ENCODE measurements at places on chromosomes 2 and 18.

DNA sequence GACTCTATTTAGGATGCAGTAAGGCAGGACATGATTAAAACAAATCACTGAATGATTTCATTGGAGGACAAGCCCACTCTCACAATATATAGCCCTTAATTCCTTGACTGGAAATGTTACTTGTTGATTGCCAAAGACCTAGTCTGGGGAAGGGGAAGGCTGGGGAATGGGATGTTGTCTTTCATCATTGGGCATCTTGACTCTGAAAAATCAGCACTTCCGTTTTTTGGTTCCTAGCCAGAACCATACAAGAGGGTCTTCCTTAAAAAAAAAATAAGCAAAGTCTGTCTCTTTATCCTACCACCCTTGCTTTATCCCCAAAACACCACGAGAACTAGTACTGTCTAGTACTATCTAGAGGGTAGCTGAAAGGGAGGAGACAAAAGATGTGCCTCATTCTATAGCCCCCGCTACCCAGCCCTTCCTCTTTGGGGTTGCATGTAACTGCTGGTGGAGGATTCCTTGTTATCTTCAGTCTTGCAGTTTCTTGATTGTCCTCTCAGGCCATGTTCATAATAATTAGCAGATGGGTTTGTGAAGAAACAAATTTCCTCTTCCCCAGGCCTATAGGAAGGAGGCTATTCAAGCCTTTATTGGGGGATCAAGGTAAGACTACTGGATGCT is 55.8 kb downstream of the NEMP2 start:
- DNase-seq, result no peak

GRCh38 chr2:11899264-11899818 is 152.9 kb downstream of the LPIN1 start:
- no peak for DNase-seq

- no peak for DNase-seq
Measured at GRCh38 chr2:147679191-147679954, 165.5 kb upstream of the ACVR2A start.

DNA sequence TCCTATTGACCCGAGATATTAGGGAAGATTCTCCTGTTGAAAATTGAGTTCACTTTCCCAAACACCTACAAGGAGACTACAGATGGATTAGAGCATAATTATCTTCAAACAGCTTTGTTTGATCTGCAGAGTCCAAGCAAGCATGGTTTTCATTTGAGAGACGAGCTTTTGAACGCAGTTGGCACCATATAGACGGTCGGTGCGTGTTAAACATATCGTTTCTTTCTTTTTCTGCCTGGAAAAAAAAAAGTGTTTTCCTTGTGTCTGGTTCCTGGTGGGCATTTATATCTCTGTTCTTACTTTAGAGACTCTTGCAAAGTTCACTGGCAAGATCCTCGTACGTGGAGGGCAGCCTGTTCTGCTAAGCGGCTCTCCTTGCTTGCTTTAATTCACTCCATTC is 248.9 kb downstream of the TMEM182 start:
- DNase-seq, result no peak

DNA sequence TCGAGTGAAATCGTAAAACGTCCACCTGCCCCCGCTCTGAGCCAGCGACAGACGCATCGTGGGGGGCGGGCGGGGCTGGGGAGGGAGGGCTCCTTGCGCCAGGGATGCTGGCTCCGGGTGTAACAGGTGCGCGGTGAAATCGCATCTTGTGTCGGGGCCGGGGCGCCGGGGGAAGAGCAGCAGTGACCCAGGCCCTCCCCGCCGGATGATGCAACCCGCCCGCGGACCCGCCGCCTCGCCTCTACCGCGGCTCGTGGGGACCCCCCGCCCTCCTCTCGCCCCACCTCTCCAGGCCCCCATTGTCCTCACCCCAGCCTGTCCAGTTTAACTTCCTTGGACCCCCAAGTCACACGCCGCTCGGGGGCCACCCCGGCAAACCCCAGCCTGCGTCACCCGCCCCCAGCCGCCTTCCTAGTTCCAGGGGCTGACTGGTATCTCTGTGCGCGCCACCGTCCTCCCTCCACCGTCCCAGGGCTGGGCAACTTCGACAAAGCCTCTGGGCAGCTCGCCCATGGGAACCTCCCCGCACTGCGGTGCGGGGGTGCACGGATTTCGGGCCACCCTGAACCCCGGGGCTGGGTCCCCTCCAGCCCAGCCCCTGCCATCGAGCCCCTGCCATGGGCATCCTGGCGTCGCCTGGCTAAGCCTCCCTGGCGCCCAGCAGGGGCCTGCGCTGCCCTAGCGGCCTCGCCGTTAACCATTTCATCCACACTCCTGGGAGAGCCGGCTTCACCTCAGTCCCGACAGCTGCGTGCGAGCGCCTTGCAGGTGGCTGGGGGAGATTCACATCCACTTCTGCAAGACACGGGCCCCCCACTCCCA is 799 bp upstream of the KIF1A start:
- no peak for DNase-seq

DNA sequence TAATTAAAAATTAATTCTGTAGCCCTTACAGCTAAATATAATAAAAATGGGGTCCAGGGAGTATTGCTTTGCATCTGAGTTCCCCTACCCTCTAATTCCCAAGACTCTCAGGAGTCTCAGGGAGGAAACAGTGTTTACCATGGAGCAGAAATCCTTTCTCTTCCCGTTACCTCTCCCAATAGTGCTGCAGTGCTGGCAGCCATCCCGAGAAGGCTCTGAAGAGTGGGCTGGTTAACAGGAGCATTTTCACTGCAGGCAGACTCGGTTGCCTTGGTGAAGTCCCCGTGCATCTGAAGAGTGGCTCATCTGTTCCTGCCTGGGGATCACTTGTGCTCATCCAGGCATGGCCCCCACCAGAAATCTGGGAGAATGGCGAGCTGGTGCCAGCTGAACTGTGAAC is 41.8 kb upstream of the TMEM178A start:
- DNase-seq, result no peak

DNA sequence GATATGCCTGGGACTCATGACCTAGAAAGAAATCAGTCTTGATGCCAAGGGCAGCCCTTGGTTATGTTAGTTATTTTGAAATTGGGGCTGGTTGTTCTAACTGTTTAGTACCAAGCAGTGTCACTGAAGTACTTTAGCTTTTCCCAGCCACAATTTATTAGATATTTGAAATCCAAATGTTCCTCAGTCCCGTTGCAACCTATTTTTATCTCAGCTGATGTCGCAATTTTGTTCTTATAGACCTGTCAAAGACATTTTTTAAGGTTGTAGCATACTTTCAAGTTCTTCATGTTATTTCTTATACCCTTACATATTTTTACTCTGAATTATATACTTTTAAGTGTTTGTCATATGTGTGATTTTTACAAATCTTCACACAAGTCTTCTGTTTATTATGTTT is 100.1 kb downstream of the LRP1B start:
- DNase-seq, result no peak

DNA sequence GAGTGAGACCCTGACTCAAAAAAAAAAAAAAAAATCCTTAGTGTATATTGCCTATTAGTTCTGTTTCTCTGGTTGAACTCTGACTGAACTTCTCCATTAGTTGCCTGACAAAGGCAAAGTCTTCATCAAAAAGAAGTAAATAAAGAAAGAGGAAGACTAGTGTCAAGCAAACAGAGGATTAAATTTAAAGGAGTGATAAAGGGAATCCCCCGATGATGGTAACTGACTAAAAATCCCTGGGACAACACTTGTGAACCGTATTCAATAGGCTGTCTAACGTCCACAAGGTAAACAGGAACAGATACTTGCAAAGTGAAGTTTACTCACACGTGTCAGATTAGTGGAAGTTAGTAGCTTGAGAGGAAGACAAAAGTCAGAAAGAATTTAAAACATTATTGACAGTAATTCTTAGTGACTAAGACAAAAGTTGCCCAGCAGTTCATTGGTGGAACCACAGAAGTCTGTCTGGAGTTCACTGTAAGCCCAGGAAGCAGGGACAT is 26.2 kb upstream of the SPOPL start:
- no peak for DNase-seq

DNA sequence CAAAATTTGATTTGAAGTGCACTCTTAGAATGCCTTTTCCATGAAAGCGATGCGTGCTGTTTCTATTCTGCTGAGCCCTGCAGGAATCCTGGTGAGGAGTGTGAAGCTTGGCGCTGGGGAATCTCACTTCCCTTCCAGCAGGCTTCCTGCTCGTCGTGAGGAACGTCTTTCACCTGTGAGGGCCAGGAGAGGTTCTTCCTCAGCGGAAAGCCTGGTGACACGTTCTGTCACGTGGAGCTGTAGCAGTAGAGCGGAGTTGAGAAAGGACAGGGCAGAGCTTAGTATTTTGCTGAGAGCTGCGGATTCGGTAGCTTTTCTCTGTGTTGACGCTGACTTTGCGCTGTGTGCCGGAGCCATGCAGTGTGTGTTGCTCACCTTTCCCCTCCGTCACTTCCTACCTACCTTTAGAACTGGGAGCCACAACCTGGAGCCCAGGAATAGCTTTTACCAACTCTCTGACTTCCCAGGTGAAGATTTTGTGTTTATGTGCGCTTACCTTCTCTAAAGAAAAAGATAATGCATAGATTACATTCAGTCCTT is 294.8 kb downstream of the PTGR3 start:
- DNase-seq, result no peak

GRCh38 chr2:231482806-231483391 is 18.6 kb upstream of the NCL start:
- peak; percentile 69 for DNase-seq

GRCh38 chr2:8692783-8693156 is 10.9 kb downstream of the ID2 start:
- DNase-seq, result no peak

- no peak for DNase-seq
Measured at GRCh38 chr18:24603151-24603550, 142.7 kb downstream of the HRH4 start.

DNA sequence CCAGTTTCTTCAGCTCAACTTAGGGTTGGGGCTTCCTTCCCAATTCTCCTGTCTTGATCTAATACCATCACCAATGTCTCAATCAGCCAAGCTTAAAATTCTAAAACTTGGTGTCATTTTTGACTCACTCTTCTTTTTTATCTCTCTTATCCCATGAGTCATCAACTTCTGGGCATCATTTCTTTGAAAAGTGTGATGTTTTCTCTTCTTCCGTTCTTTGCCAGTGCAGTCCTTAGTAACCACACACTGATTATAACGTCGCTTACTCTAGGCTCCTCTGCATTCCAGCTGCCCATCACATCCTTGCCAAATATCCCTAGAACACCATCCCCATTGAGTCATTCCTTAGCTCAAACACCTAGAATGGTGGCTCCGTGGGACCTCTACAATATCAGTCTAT is 27.4 kb upstream of the MRO start:
- no peak for DNase-seq

- DNase-seq, result no peak
Measured at GRCh38 chr2:84449711-84450110, 9.4 kb downstream of the SUCLG1 start.

DNA sequence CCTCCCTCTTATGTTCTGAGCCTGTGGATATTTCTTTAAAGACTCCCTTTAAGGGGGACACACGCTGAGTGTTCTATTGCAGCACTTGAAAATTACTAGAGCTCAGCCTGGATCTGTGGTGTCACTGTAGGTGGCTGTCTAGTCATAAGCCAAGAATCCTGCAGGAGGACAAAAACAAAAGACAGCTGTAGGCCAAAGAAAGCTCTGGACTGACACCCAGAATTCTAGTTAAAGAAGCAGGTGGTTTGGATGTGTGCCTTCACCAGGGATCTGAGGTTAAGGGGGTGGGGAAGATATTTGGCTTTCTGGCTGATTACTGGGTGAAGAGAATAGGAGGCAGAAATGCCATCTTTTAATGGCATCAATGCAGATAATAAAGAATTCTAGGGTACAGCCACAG is 842.5 kb upstream of the NXPH2 start:
- DNase-seq, result no peak

DNA sequence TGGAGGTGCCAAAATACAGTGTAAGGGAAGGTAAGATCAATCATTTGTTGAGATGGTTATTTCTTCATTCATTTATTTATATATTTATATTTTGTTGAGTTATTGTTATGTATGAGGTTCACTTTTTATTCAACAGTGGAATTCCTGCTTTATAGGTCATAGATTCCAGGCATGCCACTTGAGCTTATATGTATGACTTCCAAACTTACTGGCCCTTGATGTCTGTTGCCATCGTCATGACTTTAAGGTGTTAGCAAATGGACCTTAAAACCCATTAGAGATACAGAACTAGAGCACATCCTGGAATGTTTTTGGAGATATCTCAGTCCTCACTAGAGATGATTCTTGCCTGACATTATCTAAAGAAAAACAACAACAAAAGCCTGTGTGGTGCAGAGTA is 25.9 kb downstream of the CCDC85A start:
- DNase-seq, result no peak

- no peak for DNase-seq
Measured at GRCh38 chr2:182866461-182867406, at the start of gene FRZB. FRZB (minus strand) TSS chr2:182866637; CDS start chr2:182866552, 85 bp downstream.

DNA sequence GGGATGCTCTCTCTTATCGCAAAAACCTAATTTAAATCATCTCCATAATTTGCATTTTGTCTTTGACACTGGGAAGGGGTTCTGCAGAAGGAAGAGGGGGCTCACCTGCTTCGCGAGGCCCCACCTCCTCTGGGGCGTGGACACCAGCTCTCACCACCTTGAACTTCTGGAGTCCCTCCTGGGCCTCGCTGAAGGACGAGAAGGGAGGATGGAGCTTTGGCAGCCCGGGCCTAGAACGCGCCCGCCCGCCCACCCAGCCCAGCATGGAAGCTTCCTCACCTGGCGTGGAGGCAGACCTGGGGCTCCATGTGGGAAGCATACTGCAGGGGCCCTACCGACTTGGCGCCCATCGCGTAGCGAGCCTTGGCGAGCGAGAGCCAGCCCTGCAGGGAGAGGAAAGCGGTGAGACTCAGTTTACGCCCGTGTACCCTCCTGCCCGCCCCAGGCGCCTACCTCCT is 1.1 kb upstream of the IMP4 start:
- DNase-seq, result no peak

- no peak for DNase-seq
Measured at GRCh38 chr2:38301969-38302702, 74.9 kb downstream of the ATL2 start.

Measured in activated gamma-delta T cell treated with Interleukin-2 at 50 U/mL for 16 hours (primary cell).